ENCODE measurements at places on chromosomes 6 and 20.

DNA sequence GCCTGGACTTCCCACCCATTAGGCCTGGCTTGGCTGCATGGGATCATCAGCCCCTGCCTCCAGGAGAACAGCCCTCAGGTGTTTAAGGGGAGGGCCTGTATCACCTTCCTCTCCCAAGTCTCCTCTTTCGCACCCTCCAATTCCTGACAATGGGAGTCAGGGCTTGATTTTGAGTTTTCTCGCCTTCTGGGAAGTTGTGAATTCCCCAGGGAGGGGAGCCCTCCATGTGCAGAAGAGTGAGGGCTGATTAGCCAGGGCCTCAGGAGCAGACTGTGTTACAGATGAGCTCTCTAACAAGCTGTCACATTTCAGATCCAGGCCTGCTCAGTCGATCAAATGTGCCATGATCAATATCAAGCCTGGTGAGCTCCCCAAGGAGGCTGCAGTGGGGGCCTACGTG, 42.4 kb downstream of the CNBD2 start:
- peak; percentile 7 for DNase-seq

DNA sequence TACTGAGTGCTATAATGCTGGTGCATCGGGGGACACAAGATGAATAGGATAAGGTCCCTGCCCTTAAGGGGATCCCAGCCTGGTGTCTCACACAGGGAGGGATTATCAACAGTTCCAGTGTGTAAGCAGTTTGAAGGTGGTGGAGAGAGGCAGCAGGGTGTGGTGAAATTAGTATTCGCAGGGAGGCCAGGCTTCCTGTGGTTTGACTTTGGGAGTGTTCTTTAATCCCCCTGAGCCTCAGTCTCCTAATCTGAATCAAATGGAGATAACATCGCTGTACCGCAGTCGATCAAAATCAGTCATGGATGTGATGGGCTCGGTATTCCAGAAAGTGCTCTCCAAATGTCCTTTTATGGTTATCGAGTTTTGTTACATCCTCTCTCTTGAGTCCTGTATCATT, 288.1 kb upstream of the SUPT3H start:
- no peak for DNase-seq

DNA sequence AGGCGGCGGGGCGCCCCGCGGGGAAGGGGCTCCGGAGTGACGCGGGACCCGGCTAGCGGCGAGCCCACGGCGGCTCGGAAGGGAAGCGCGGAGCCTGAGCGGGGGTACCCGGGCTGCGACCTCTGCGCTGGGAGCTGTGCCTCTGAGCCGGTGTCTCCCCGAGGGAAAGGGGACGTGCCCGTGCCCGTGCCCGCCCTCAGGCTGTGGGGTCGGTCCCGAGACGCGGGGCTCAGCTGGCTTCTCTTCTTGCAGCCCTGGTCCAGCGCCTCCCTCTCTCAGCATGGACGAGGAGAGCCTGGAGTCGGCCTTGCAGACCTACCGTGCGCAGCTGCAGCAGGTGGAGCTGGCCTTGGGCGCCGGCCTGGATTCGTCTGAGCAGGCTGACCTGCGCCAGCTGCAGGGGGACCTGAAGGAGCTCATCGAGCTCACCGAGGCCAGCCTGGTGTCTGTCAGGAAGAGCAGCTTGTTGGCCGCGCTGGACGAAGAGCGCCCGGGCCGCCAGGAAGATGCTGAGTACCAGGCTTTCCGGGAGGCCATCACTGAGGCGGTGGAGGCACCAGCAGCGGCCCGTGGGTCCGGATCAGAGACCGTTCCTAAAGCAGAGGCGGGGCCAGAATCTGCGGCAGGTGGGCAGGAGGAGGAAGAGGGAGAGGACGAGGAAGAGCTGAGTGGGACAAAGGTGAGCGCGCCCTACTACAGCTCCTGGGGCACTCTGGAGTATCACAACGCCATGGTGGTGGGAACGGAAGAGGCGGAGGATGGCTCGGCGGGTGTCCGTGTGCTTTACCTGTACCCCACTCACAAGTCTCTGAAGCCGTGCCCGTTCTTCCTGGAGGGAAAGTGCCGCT, 686 bp downstream of the ZGPAT start:
- peak; percentile 86 for DNase-seq

- peak; percentile 77 for DNase-seq
Measured at GRCh38 chr20:25058847-25059810, 1.2 kb upstream of the ACSS1 start.

- DNase-seq, result no peak
Measured at GRCh38 chr6:127539272-127539671, 20.1 kb upstream of the MTCL3 start.

GRCh38 chr6:133764008-133764753, 124.7 kb upstream of the TCF21 start:
- no peak for DNase-seq

GRCh38 chr20:34956041-34956458, 382 bp downstream of the MYH7B start:
- DNase-seq, result no peak

GRCh38 chr20:52142757-52143156, 48.8 kb downstream of the ZFP64 start:
- DNase-seq, result no peak

- no peak for DNase-seq
Measured at GRCh38 chr20:45867819-45868176, 10.4 kb downstream of the ZSWIM3 start.

DNA sequence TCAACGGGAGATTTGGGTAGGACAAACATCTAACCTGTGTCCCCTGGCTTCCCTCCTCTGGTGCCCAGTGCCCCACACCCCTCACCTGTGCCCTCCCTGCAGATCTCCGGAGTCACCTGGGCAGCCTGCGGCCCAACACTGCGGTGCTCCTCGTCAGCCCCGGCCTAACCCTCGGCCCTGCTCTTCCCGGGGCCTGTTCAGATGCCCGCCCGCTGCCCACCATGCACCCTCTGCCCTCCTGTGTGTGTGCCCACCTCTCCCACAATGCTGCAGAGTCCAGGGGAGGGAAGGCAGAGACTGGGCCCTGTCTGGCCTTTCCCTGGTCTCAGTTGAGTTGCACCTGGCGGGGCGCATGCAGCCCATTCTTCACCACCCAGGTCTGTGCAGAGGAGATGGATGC, 349.3 kb downstream of the CDH4 start:
- no peak for DNase-seq

- DNase-seq, result no peak
Measured at GRCh38 chr6:12354499-12354898, 64.3 kb downstream of the EDN1 start.

DNA sequence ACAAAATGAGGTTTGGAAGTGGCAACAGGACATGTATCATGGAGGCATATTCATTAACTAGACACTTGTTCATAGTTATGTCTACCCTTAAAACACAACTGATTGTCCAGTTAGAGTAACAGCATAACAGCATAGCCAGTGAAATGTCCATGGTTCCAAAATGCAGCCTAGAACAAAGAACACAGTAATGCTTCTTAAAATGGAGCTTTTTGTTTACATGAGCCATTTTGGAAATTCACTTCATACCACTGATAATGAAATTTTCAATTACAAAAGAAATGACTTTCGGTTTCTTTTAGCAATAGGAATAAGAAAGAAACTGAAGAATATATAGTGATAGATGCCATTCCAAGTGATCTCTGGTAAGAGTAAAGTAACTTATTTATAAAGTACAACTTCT, 111.1 kb upstream of the DST start:
- no peak for DNase-seq

DNA sequence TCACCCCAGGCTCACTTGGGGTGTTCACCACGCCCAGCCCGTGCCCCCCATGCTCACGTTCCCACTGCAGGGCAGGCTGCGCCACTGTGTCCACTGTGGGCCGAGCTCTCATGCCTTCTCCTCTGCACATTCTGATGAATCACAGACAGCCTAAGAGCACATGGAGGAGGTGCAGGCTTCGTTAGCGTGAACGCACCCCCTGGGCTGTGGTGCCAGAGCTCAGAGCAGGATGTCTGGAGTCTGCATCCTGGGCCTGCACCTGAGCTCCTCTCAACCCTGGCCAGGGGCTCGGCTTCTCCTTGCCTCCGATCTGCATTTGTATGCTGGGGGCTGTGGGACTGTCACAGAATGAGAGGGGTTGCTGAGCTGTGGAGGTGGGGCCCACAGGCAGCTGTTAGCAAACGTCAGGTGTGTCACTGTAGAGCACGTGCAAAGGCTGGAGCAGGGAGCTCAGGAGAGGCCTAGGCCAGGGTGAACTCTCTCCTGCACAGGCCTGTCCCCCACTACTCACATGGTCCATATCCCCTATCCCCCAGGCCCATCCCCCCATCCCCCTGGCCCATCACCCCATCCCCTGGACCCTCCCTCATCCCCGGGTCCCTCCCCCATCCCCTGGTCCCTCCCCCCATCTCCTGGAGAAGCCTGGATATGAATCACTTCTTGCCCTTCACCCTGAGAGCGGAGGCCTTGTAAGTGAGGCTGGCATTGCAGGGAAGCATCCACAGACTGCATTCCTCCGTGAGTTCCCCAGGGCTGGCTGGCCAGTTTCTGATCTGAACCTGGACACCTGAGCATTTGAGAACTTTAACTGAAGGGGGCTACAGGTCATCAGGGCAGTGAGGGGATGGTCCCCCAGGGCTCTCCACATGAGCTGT, 309.5 kb downstream of the TAF4 start:
- peak; percentile 51 for DNase-seq

DNA sequence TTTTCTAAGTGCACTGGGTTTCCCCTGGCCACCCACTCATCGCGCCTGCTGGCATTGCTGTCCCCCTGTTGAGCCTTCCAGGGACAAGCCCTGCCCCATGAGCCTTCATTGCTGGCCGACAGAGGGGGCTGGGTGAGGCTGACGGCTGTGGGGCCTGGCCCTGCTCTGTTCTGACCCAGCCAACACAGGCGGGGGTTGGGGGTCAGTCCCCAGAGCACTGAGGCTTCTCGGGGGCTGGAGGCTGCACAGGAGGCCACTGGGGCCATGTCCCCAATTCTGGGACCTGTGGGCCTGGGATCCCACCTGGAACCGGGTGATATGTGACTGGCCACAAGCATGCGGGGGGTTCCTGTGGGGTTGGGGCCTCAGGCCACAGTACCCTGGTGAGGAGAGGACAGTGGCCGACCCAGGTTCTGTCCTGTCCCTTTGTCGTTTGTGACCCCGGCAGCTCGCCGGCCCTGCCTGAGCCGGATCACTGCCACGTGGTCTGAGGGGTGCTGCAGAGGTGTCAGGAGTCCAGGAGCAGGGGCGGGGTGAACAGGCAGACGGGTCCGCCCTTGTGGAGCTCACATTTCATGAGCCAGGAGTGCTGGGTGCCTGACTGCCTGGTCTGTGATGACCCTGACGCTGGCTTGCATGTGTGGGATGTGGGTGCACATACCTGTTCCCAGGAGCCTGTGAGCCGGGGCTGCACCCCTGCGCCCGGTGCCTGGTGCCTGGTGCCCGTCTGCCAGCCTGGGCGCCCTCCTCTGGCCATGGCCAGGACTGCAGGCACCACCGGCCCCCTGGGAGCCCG, 2.1 kb upstream of the COL20A1 start:
- DNase-seq, result no peak

DNA sequence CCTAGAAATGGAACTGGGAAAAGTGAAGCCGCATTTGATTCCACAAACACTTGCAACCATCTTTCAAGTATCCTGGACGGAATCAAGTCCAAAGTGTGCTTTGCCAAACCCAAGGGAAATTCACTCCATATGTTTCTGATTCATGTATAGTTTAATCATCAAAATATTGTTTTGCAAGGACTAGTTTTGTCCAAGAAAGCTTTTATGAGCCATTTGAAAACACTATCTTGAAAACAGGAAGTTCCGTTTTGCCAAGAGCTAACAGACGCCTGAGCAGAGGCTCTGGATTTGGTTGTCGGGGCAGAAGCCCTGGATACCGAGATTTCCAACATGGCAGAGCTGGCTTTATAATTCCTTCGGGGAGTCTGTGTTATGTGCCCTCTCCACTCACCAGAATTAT, 251.1 kb downstream of the PHACTR1 start:
- DNase-seq, result no peak

DNA sequence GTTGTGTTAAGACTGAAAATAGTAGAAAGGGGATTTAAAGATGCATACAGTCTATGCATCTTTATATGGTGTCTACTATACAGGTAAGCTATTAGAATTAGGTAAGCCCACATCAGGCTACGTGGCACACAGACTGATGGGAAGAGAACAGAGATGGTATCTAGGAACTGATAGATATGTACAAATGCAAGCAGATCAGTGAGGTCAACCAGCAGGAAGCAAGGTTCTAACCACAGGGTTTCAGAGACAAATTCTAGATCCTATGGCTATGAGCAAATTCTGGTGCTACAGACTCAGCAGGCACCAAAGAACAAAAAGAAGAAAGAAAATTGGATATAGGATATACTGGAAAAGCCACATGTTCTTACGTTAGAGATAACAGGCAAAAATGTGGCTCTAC, 110.6 kb downstream of the TRDN start:
- DNase-seq, result no peak

DNA sequence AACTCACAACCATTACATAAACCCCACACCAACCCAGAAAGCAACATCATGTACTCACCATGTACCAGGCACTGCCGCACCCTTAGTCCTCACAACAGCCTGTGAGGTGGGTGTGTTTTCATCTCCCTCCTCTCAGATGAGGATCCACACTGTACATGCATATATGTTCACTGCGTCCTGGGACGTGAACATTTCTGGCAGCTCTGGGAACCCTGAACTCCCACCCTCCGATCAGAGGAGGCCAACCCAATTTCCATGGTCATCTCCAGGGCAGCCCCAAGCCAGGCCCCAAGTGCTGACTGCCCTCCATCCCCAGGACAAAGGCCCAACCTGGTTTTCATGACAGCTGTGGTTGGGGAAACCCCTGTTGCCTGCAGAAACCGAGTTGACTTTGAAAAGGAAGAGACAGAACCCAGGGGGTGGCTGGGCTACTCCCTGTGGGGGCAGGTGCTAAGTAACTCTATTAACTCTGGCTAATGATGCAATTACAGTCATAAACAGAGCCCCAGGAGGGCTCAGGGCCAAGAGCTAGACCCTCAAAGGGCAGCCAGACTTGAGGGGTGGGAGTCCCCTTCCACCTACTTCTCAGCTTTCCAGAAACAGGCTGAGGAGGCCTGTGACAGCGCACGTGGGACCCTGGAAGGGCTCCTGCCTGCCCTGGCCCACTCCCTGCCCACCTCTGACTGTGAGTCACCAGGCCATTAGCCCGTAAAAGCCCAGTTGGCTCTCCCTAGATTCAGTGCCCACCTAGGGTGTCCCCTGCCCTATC, 2.6 kb downstream of the TFEB start:
- DNase-seq, result peak; percentile 88

- no peak for DNase-seq
Measured at GRCh38 chr6:2653369-2654032, 97.2 kb downstream of the MYLK4 start.

GRCh38 chr6:1584996-1585668, 24.6 kb upstream of the FOXC1 start:
- no peak for DNase-seq

GRCh38 chr20:25021336-25021735, 28.8 kb upstream of the APMAP start:
- no peak for DNase-seq

- DNase-seq, result no peak
Measured at GRCh38 chr6:143262859-143263258, 187.6 kb downstream of the ADAT2 start.

DNA sequence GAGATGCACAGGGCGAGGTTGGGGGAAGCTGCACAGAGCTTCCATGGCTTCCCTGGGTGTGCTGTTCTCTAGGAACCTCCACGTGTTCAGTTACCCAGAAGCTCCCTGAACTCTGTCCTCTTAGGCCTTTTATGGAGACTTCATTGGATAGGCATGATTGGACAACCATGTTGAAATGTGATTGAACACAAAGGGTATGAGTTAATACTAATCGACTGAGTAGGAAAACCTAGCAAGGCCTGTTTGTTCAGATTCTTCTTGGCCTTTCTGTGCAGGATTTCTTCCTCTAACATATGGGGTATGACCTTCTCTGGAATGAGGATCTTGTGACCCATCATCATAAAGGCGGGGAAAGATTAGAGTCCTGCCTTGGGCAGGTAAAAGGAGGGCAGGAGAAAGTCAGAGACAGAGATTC, 70.7 kb upstream of the SMIM29 start:
- DNase-seq, result no peak

All from spleen (tissue), 13 donors.